ENCODE measurements at places on chromosomes 1 and 21.
A peak's percentile ranks its signal among the peaks of the same experiment; 100 is the strongest.

DNA sequence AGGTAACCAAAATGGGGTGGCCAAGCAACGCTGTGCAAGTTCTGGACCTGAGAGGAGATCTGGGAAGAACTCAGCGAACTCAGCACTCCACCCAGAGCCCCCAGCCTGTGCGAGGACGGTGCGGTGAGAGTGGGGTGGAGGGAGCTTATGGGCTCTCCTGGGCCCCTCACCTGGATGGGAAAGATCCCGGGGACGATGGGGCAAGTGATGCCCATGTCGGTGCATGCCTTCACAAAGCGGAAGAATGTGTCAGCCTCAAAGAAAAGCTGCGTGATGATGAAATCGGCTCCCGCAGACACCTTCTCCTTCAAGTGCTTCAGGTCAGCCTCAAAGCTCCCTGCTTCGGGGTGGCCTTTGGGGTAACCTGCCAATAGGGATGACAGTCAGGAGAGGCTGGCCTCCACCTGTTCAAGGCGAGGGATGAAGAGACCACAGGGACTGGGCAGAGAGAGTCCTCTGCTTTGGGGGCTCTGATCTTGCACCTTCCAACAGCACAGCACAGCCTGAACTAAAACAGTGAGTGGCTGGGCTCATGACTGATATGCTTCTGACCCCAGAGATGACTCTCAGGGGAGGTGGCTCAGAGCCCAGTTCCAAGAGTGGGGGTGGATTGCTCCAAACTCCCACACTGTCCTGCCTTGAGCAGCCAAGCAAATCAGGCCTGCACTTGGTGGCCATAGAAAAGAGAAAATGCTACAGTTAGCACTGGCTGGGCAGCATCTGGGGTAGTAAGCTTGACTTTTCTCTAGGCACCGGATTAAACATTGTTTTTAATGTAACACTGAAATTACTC, 9.5 kb downstream of the MTHFR start:
- DNase-seq, result no peak

GRCh38 chr1:156627313-156627880, 8.2 kb downstream of the HAPLN2 start:
- no peak for DNase-seq

GRCh38 chr1:207288315-207288714, 33.2 kb upstream of the CD55 start:
- no peak for DNase-seq

- DNase-seq, result no peak
Observed at GRCh38 chr21:43976661-43977060, 35.4 kb upstream of the TRAPPC10 start.

DNA sequence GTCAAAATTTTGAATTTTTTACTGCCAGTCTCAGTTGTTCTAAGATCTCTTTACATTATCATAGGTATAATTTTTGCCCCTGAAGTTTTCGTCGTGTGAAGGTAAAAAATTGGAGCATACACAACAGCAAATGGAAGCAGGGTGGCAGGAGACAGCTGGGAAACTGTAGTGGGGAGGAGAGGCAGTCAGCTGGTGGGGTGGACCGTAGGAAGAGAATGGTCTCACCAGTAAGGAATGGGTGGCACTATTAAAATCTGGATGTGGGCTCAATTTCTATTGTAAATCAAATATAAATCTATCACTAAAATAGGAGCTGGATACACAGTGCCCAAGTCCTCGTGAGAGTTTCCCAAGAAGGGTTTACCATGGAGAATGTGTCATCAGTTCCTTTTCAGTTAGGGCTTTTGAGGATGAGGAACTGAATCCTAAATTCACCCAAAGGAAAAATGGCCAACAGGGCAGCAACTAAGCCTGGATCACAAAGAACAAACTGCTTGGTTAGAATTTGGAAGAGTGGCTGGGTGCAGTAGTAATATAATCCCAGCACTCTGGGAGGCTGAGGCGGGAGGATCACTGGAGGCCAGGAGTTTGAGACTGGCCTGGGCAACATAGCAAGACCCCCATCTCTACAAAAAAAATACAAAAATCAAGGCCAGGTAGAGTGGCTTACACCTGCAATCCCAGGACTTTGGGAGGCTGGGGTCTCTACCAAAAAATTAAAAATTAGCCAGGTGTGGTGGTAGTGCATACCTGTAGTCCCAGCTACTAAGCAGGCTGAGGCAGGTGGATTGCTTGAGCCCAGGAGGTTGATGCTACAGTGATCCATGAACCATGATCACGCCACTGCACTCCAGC, 10.5 kb upstream of the IRF2BP2 start:
- no peak for DNase-seq

DNA sequence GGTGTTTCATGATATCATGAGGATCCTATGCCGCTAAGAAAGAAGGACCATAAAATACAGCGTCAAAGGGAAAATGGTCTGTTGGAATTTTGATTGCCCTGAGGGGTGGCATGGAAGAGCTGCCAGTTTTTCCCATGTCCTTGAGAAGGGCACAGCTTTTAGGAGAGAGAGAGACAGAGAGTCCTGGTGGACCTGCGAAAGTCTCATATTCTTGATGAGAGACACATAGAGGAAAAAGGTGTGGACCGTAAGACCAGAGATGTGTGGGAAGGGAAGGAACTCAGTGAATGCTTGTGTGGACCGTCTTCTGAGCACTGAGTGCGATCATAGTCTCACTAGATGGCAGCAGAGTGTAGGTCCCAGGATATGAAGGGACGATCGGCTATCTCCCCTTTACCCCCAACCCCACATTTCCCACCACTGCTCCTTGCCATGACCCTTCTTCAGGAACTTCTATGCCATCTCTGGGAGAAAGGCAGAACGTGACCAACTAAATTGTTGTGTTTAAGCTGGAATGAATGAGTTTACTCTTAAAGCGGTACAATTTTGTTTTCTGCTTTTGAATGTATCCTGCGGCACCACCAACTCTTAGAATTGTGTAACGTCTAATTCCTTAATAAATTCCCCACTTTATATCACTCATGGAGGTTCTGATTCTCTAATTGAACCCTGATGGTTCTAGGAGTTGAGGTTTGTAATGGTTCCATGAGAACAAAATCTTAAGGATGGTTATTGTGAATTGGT, 117.7 kb downstream of the CTH start:
- no peak for DNase-seq

DNA sequence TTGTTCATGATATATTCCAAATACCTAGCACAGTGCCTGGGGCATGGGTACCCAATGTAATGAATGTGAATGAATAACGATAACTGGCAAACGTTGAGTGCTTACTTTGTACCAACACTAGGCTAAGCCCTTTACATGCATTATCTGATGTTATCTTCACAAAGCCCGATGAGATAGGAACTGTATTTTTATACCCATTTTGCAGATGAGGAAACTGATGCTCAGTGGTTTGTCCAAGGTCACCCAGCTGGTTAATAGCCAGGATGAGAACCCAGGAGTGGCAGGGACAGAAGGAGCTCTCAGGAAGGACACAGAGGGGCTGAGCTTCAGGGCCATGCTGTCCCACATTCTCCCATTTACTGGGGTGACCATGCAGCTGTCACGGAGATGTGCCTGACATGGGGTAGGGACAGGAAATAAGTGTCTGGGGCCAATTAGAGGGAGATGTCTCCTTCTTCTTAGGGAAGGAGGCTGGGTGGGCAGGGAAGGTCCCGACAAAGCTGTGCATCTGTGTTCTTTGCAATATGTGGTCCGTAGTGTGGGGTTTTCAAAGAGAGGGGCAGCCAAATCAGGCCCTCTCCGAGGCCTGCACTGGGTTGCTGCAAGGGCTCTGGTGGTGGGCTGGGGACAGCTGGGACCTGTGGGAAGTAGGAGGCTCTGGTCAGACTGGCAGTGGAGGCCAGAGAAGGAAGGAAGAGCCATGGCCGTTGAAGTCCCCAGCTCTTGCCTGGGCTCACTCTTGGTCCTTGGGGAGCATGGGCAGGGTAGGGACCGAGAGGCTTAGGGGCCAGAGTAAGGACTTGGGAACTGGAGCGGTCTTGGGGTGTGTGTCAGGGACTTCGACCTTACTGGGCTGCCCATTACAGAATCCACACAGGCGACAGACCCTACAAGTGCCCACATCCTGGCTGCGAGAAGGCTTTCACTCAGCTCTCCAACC, 26.6 kb downstream of the A3GALT2 start:
- DNase-seq, result peak; percentile 36

DNA sequence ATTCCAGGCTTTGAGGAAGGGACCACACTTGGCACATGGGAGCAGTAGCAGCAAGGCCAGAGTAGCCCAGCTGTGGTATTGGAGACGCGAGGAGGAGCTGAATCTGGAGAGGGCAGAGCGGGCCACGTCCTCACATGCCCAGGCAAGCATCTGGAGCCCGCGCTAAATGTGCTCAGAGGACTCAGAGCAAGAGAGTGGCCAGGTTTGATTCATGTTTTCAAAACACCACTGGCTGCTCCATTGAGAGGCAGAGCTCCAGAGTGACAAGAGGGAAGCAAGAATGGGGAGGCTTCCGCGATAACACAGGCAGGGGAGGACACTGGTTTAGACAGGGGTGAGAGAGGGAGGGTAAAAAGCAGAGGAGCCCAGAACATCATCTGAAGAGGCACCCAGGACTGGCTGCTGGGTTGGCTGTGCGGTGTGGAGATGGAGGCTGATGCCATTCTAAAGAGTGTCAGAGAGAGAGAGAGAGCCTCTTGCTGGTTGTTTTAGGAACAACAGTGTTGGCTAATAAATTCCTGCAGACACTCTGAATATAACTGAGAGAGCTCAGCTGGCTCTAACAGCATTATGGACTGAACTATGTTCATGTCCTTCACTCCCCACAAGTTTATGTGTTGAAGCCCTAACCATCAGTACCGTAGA, 32.3 kb downstream of the RCAN1 start:
- no peak for DNase-seq

DNA sequence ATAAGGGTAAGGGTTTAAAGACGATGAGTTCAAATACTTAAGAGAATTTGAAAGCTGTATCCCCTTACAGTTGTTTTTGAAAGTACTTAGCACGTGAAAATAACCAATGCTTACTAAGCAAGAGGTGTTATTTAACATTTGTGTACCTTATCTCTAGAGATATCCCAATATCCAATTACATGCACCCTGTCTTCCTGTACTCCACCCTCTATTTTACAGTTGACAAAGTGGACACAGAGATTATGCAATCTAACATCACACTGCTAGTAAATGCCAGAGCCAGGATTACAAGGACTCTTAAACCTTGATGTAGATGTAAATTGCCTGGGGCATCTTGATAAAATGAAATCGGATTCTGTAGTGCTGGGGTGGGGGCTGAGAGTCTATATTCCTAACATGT, 72.0 kb downstream of the GDAP2 start:
- DNase-seq, result no peak

DNA sequence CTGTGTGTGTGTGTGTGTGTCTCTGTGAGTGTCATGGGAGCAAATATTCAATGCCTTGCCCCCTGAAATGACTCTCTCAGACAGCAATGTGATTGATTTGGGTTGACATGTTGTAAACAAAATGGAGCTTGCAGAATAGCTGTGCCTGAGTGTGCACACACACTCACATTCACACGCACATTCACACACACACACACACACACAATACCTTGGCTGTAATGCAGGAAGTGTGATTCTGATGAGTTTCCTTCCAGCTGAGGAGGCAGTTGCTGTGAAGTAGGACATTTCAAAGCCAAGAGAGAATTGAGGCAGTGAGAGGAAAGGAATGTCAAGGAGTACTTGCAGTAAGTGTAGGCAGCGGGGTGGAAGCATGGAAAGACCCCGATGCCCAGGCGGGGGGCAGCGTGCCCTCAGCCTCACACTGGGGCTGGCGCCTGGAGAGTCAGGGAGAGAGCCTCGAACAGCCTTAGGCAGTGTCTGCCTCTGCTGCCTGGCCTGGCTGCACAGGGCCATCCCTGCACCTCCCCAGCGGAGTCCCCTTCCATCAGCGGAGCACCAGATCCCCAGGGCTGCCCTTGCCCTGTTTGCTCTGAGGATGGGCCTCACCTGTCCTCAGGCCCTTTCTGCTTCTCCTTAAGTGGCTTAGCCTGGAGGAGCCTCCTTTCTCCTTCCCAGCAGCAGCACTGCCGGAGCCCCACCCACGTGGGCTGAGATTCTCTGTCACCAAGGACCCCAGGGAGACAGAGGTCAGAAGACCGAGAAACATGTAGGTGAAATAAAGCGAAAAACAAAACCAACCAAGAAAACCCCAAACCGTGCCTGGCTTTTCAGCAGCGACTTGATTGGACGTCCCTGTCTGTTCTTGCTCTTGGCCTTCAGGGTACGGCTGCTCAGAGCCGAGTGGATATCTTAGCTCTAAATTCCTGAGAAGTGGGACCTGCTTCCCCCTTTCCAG, 9.2 kb downstream of the VASH2 start:
- no peak for DNase-seq

DNA sequence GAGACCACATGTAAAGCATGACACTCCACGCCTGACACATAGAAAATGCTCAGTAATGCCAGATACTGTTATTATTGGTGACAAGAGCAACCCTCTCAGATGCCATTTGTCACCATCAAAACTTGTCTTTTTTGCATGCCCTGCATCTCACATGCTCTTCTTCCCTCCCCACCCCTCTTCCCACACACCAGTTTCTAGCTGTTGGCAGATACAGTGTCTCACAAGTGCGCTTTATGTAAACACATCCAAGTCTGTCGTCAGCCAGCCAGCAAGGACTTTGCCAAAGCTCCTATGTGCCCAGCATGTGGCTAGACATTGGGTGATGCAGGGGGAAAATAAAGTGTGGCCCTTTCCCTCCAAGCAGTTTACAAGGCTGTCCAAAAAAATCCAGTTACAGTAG, 44.9 kb upstream of the EPHA8 start:
- DNase-seq, result no peak

GRCh38 chr1:160996178-160996577, 24.8 kb downstream of the F11R start:
- no peak for DNase-seq

- DNase-seq, result no peak
Observed at GRCh38 chr1:13888351-13888986, 188.5 kb downstream of the PRDM2 start.

GRCh38 chr1:171654201-171654941, 1.9 kb upstream of the MYOC start:
- no peak for DNase-seq

DNA sequence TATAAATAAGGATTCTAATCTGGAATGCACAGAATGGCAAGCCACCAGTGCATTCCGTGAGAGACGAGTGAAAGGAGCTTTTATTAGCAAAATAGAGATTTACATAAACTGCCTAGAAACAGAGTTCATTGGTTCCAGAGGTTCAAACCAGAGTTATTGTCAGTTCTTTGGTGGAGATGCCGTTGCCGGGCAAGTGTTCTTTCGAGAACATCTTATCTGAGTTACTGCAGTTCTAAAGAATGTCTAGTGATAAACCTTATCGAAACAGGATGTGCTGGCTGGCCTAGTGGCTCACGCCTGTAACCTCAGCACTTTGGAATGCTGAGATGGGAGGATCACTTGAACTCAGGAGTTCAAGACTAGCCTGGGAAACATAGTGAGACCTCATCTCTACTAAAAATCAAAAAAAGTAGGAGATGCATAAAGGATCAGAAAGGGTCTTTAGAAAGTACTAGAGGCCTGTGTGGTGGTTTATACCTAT, 19.9 kb upstream of the EVI5 start:
- peak; percentile 82 for DNase-seq

Measured in RWPE2 (cell line).